HEK293T (cell line): ENCODE measurements at places on chromosomes 6 and 20.
A peak's percentile ranks its signal among the peaks of the same experiment; 100 is the strongest.

DNA sequence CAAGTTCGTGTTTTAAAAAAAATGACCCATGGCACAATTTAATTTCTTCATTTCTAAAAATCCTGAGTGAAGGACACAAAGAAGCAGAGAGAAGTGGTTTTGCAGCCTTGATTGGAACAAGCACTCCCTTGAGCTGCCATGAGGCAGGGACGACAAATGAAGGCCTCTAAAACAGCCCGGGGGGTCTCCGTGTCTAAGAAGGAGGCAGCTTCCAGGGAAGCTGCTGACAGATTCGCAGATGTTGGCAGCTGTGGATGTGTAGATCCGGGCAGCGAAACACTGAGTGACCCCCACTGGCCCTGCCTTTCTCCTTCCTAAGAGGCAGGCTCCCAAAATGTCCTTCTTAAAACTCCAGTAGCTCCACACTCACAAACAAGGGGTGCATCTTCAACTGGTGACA lies 9.6 kb upstream of the LBP start:
- DNase-seq: no peak

GRCh38 chr20:36754656-36755222 lies 8.8 kb upstream of the NDRG3 start:
- peak; percentile 63 for DNase-seq

DNA sequence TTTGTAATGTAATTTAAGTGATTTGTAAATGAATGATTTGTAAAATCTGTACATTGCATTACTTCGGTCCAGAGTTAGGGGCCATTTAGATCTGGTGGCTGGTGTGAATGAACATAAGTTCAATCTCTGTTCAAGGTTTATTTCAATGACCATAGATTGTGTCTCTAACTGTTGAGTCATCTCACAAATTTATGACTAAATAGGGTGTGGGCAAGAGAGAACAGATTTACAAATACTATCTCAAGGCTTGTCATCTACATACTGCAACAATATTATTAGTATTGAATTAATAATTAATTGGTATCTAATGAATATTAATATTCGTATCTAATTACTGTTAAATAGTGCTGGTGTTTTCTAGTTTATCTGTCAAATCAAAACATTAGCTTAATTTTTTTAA lies 115.3 kb upstream of the EDN1 start:
- DNase-seq: no peak

- no peak for DNase-seq
Observed at GRCh38 chr6:163761481-163761880, 347.0 kb downstream of the QKI start.

DNA sequence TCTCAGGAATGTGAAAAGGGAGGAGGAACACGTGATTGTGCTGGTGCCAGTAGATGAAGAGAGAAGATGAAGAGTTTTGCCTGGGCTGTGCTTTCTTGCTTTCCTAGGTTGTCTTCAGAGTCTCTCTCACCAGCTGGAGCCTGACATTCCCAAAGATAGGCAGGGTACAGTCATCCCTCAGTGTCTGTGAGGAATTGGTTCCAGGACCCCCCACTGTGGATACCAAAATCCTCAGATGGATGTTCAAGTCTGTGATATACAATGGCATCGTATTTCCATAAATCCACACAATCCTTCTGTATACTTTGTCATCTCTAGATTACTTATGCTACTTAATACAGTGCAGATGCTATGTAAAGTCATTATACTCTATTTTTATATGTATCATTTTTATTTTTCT lies 113.5 kb downstream of the SAMD5 start:
- DNase-seq: no peak

GRCh38 chr6:15546591-15546990 lies 116.2 kb downstream of the DTNBP1 start:
- DNase-seq: no peak

- peak; percentile 42 for DNase-seq
Observed at GRCh38 chr20:62025832-62026563, 39.7 kb downstream of the TAF4 start.

DNA sequence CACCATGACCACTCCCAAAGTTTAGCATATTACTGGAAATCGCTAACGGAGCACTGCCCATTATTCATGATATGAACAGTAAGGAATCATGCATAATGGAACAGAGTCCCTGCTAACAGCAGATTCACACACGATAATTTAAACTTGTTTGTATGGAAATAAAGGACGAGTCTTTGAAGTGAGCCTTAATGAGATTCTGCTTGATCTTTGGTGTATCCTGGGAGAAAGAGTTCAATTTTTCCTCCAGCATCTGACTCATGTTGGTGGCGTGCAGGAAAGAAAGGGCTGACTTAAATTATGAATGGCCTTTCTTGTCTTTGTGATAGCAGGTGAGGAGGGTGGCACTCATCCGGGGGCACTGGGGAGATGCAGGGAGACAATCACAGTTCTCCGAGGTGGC lies 194.6 kb downstream of the ZNF217 start:
- no peak for DNase-seq

- no peak for DNase-seq
Observed at GRCh38 chr6:43916924-43917877, 147.2 kb downstream of the VEGFA start.

GRCh38 chr6:74248966-74249365 lies 553.0 kb downstream of the CD109 start:
- DNase-seq: no peak

GRCh38 chr6:41353333-41353732 lies 17.9 kb downstream of the NCR2 start:
- DNase-seq: no peak

- DNase-seq: no peak
Observed at GRCh38 chr6:75419416-75419815, 74.2 kb downstream of the FILIP1 start.

DNA sequence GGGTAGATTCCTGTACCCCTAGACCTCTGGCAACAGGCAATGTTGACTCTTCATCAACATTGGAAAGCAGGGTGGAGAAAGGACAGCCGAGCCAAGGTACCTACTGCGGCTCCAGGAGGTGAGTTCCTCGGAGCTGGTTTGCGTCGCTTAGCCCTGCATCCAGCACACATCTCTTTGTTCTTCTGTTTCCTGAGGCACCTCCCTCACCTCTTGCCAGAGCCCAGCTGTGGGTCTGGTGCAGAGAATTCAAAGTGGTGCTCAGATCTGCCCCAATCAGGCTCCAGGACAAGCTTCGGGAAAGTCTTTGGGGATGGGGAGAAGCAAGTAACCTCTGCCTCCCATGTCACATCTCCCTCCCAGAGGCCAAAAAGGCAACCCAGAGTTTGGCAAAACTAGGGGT lies 2.2 kb downstream of the KCNG1 start:
- DNase-seq: no peak

GRCh38 chr6:106626485-106626884 lies 2.8 kb downstream of the RTN4IP1 start:
- DNase-seq: no peak

DNA sequence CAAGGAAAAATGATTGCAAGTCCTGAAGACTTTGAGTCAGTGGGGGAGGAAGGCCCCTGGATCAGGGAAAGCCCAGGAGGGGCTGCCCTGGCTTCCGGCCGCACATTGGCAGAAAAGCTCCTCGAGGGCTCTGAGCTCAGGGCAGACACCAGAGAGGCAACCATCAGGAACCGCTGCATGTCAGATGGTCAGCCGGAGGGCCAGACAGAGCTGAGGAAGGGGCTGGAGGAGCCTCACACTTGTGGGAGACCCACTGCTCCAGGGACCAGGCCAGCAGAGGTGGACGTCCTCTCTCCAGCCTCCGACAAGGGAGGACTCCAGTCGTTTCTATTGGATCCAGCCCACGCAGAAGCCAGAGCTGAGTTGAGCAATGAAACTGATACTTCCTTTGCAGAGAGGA lies 30.2 kb upstream of the AAR2 start:
- no peak for DNase-seq

GRCh38 chr6:26454631-26455030 lies 3.1 kb upstream of the BTN2A1 start:
- DNase-seq: no peak

DNA sequence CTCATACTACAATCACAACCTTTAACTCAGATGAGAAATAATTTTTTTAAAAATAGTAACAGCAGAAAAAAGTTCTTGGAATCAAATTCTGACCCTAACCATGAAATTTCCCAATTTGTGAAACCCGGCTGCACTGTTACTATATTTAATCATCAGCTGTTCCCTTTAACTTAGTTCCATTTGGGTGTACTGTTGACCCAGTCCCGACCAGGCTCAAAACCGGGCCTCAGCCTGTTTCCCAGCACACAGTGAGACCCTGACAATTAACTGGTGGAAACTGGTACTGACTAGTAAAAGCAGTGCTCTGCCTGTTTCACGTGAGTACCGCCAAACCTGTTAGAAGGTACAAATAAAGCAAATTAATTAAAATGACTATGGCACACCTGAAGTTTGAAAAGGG lies 7.0 kb downstream of the CTCFL start:
- no peak for DNase-seq

GRCh38 chr20:13863244-13863643 lies 78.4 kb downstream of the NDUFAF5 start:
- no peak for DNase-seq

DNA sequence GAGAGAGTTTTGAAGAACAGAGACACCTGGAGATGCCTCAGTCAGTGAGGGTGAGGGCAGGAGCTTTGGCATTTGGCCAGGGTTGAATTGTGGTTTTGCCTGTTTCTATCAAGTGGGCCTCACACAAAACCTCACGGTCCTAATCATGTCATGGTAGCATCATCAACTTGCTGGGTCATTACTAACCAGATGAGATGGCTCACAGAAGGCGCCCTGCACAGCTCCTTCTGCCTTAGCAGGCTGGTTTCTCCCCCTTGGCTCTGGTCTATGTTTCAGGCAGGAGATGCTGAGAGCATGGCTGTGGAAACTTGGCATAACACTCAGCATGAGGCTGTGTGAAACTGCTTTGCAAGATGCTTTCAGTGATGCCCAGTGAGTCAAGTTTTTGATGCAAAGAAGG lies 99.3 kb downstream of the LRRC1 start:
- DNase-seq: no peak

GRCh38 chr20:20430066-20430465 lies 62.2 kb downstream of the INSM1 start:
- DNase-seq: no peak

DNA sequence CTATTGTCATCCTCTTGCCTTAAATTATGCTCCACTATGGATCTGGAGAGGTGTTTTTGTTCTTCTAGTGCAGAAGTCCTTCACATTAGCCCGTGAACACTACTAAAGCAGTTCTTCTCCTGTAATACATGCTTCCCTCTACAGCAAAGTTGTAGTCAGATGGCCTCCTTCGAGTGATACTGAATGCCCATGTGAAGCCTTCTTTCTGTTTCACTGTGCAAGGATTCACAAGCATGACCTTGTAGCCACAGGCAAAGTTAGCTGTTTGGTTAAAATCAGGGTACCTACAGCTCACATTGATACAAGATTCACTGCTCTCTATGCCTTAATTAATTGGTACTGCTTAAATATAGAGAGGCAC lies 47.6 kb downstream of the ARHGAP18 start:
- DNase-seq: no peak

DNA sequence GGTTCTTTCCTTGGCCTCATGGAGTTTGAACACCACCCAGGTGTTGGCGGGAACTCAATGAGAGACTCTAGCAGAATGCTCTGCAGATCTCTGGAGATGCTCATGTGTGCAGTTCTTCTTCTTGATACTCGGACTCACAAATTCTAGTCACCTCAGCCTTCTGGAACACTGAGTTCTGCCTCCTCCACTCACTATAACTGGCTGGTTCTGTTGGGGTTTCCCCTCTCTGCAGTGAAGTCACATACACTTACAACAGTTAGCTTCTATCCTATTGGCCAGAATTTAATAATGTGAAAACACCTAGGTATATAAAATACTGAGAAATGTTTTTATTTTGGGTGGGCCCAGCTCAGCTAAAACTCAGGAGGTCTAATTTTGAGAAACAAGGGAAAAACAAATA lies 109.6 kb upstream of the HIVEP1 start:
- no peak for DNase-seq

DNA sequence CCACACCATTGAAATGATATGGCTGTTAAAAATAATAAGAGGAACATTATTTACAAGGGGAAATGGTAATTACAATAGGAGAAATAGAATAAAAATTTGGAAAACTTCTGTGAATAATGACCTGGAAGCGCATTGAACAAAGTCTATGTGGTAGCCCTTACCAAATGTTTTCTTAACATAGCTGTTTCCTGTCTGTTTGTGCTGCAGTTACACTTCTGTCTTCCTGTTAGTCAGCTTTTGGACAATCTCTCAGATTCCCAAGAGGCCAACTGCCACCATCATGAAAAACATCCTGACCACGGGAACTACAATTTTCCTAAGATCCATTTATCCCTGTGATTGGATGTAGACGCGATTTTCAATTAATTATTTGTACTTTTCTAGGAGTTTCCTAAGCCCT lies 754.4 kb upstream of the MARCKS start:
- DNase-seq: no peak

GRCh38 chr20:48308232-48308781 lies 519.5 kb downstream of the PREX1 start:
- DNase-seq: no peak

DNA sequence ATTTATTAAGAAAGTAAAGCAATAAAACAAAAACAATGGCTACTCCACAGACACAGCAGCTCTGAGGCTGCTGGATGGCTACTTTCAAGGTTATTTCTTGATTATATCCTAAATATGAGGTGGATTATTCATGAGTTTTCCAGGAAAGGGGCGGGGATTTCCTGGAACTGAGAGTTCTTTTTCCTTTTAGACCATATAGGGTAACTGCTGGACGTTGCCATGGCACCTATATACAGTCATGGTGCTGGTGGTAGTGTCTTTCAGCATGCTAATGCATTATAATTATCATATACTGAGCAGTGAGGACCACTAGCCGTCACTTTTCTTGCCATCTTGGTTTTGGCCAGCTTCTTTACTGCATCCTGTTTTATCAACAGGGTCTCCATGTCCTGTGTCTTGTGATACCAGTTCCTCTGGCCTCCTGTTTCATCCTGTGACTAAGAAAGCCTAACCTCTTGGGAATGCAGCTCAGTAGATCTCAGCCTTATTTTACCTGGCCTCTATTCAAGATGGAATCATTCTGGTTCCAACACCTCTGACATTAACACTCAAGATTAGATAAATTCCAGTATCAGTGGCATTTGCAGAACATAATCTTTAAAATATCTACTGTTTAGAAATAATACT lies 32.3 kb upstream of the TRDN start:
- no peak for DNase-seq

- DNase-seq: no peak
Observed at GRCh38 chr20:35702824-35703695, 3.9 kb downstream of the ROMO1 start.

GRCh38 chr20:10660661-10661060 lies 13.1 kb downstream of the JAG1 start:
- no peak for DNase-seq

DNA sequence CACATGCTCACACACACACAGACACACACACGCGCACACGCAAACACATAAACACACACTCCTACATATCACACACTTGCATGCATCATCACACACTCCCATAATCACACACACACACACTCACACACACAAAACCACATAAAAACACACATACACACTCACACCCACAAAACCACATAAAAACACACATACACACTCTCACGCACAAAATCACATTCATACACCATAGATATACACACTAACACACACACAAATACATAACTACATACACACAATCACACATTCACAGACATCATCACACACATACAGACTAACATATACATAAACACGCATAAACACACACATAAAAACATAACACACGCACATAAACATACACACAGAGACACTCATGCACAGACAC lies 57.8 kb upstream of the QKI start:
- no peak for DNase-seq
